ENCODE measurements at places on chromosomes 6 and 20.

- DNase-seq, result no peak
These were observed 444.6 kb upstream of the DEFB115 start for GRCh38 chr20:30812739-30813411.

GRCh38 chr6:4459996-4460395, 316.2 kb upstream of the CDYL start:
- no peak for DNase-seq

GRCh38 chr6:104940893-104941728, 15.8 kb upstream of the LIN28B start:
- peak; percentile 77 for DNase-seq

DNA sequence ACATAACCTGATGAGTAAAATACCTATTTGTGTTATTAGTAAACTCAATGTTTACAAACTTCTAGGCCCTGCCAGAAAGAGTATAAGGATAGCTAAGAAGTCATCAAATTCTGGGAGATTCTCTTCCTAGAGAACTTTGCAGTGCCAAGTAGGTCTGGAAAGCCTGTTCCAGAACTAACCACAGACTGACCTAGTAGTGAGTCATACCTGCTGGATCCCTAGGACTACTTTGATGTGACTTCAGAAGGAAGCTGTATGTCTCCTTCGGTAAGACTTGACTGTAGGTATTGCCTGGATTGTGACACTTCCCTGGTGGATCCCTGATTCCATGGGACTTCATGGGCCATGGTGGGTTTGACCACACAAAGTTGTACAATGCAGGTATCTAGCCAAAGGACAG, 131.7 kb downstream of the DNAH8 start:
- no peak for DNase-seq

DNA sequence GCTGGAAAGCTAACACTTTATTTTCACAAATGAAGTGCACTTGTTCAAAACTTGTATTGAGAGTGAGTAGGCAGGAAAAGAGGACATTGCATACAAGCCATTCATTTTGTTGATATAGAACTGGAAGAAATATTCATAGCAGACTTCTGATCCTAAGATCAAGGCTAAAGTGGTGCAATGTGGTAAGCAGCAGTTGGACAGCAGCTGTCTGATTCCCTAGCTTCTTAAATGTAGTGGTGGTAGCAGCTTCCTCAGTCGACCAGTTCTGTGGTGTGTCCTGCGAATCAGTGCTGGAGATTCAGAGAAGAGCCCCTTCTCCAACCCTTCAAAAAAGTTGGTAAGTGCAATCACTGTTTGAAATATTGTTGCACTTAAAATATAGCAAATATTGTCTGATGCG, 281.7 kb upstream of the GJE1 start:
- no peak for DNase-seq

GRCh38 chr6:132062626-132063025, 111.5 kb upstream of the CCN2 start:
- DNase-seq, result no peak

All from AG20443 (cell line).